ENCODE measurements at places on chromosomes 7 and 10. TPM values are rescaled to one million over a fixed set of nuclear protein-coding genes. Genes with fewer than 3 reads are reported as not detected.

- DNase-seq, result no peak
- H3K36me3 ChIP-seq, result no peaks in the 10 kb centered on the region
- H3K4me3 ChIP-seq, result no peak overlapping the region
- no peak overlapping the region for H3K27ac ChIP-seq
- no peaks in the 10 kb centered on the region for H3K27me3 ChIP-seq
These were observed 365.1 kb downstream of the AUTS2 start for GRCh38 chr7:69963393-69963792.

DNA sequence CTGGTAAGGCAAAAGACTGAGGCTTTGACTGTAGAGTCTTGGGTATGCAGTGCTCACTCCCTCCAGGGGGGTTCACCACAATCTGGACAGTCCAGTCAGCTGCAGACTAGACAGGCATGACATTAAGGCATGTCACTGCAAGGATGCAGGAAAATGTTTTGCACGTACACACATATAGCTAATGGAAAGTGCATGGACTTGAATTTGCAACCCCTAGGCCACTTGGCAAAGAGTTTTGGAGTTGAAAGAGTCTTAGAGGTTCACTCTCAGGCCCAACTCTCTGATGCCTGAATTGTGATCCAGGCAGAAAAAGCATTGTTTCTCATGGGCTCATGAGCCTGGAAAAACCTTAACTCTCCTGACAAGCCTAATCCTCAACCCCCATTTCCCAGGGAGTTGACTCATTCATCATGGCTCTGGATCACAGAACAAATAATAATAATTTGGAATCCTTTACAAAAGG lies 51.9 kb downstream of the LAMB4 start:
- DNase-seq, result no peak
- no peak overlapping the region for H3K4me3 ChIP-seq
- no peaks in the 10 kb centered on the region for H3K36me3 ChIP-seq
- H3K27ac ChIP-seq, result no peak overlapping the region

ADAP1 gene
- 0.29 TPM for polyA plus RNA-seq

GRCh38 chr7:10245406-10245805 lies 728.3 kb upstream of the PHF14 start:
- DNase-seq, result no peak
- H3K36me3 ChIP-seq, result no peaks in the 10 kb centered on the region
- no peaks in the 10 kb centered on the region for H3K27me3 ChIP-seq
- no peaks in the 10 kb centered on the region for H3K4me1 ChIP-seq
- no peak overlapping the region for H3K27ac ChIP-seq

DNA sequence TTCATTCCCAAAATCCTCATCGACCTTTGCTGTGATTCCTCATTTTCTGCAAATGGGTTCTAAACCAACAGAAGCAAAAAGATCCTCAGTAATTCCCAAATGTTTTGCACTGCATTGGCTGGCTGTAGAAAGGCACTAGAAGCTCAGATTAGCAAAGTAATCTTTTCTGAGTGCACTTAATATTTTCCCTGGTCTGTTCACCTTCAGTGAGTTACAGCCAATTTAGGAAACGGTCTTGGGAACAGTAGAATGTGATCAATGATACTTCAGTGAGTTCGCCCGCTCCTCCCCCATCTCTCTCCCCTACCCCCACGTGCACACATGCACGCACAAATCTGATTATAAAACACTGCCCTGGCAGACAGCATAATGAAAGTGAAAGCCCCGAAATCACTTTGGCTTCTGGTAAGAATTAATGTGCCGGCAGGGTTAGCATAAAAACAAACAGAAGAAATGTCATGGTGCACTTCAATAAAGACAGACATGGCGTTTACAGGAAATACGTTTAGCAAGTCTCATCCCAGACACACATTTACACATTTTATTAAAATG lies 201.3 kb upstream of the CDCA7L start:
- H3K27me3 ChIP-seq, result no peaks in the 10 kb centered on the region
- no peak overlapping the region for H3K4me3 ChIP-seq
- DNase-seq, result no peak
- H3K36me3 ChIP-seq, result peaks cover 13% of the 10 kb centered on the region

DNA sequence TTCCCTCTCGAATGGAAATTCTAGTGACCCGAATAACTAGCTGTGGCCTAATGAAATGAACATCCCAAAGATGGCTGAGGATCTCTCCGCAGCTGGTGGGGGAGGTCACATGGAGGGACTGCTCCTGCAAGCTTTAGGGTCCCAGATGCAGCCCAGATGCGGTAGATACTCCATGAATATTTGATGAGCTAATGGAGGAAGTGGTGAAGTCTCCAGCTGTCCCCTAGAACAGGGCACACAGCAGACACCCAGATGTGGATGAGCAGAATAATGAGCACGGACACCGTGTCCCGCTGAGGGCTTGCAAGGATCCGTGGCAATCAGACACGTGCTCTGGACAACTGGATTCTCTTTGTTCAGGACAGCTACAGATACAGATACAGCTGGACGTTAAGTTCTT lies 59.2 kb downstream of the DENND2A start:
- H3K4me3 ChIP-seq, result no peak overlapping the region
- H3K27ac ChIP-seq, result no peak overlapping the region
- no peak for DNase-seq
- no peaks in the 10 kb centered on the region for H3K27me3 ChIP-seq

GRCh38 chr10:132926777-132927650 lies 15.4 kb downstream of the CFAP46 start:
- no peaks in the 10 kb centered on the region for H3K27me3 ChIP-seq
- H3K4me1 ChIP-seq, result no peaks in the 10 kb centered on the region
- H3K36me3 ChIP-seq, result no peaks in the 10 kb centered on the region
- H3K27ac ChIP-seq, result no peak overlapping the region
- DNase-seq, result no peak
- no peak overlapping the region for H3K4me3 ChIP-seq

- no peak overlapping the region for H3K27ac ChIP-seq
- DNase-seq, result no peak
- H3K4me3 ChIP-seq, result no peak overlapping the region
- peaks cover 9% of the 10 kb centered on the region for H3K4me1 ChIP-seq
- H3K27me3 ChIP-seq, result no peaks in the 10 kb centered on the region
These were observed 50.9 kb downstream of the SGCE start for GRCh38 chr7:94605031-94605430.

NOBOX gene
- polyA plus RNA-seq, result not detected

DNA sequence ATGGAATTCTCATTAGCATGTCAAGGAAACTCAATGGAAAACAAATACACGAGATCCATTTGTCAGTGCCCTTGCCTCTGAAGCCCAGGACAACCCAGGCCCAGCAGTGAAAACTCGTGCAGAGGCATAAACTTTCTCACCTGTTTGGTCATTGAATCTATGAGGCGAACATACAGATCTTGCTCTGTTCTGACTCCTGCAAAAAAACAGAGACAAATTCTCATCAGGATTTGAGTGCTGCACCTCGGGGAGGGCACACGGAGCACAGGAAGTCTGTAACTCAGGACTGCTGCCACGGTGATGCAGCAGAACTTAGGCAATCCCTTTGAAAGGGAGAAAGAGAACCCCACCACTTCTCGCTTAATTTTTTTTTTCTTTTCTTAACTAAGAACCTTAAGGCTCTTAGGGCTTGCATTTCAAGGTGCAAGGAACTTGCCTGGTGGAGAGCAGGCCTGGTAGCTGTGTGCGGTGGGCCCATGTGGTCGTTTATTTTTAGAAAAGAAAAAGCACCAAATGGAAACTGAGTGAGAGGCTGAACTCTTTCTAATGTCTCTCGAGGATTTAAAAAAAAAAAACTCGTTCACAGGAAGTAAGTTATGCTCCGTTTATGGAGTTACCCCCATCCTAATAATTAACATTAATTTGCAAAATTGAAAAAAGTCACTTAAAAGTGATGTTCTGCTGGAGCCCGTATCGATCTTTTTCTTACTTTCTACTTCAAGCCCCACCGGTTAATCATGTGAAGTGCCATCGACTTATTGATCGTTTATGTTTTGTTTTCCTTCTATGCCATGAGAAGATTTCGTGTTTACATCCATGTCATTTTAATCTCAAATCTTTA lies 1.8 kb downstream of the EBF3 start:
- no peaks in the 10 kb centered on the region for H3K36me3 ChIP-seq
- no peak overlapping the region for H3K27ac ChIP-seq
- H3K4me3 ChIP-seq, result no peak overlapping the region

MAT1A gene
- polyA plus RNA-seq, result 0.16 TPM

- no peak overlapping the region for H3K27ac ChIP-seq
- H3K4me3 ChIP-seq, result no peak overlapping the region
- H3K36me3 ChIP-seq, result no peaks in the 10 kb centered on the region
- no peaks in the 10 kb centered on the region for H3K27me3 ChIP-seq
- H3K4me1 ChIP-seq, result no peaks in the 10 kb centered on the region
These were observed 56.0 kb upstream of the MACROH2A2 start for GRCh38 chr10:69996611-69997010.

ZPBP gene
- polyA plus RNA-seq, result not detected

GRCh38 chr10:77939561-77940001 lies 13.0 kb upstream of the DLG5 start:
- H3K4me1 ChIP-seq, result no peaks in the 10 kb centered on the region
- no peak overlapping the region for H3K4me3 ChIP-seq
- H3K27ac ChIP-seq, result no peak overlapping the region
- H3K27me3 ChIP-seq, result no peaks in the 10 kb centered on the region

DNA sequence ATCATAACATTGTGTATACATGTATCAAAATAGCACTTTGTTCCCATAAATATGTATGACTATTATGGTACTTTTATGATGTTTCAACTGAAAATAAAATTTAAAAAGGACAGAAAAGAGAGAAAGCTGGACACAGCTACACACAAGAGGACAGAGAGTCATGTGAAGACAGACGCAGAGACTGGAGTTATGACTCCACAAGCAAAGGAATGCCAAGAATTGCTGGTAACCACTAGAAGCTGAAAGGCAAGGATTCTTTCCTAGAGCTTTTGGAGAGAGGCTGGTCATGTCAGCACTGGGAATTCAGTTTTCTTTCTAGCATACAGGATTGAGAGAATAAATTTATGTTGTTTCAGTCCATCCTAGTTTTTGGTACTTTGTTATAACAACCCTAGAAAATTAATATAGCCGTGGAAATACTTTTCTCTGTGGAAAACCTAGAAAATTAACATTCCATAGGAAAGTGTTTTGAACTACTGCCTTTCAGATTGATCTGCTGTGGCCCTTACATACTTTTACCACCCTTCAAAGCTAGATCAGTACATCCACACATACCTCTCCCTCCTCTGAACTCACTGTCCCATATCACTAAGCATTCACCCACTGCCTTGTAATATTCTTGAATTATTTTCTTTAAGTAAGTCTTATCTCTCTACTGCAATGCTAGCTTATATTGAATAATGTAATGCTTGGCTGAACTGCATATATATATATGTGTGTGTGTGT lies 575.3 kb downstream of the IPMK start:
- DNase-seq, result no peak
- H3K27me3 ChIP-seq, result no peaks in the 10 kb centered on the region
- H3K36me3 ChIP-seq, result no peaks in the 10 kb centered on the region
- H3K27ac ChIP-seq, result no peak overlapping the region

GRCh38 chr7:131255242-131255641 lies 72.4 kb upstream of the MKLN1 start:
- no peaks in the 10 kb centered on the region for H3K27me3 ChIP-seq
- H3K4me1 ChIP-seq, result no peaks in the 10 kb centered on the region
- no peak for DNase-seq
- H3K36me3 ChIP-seq, result no peaks in the 10 kb centered on the region
- H3K27ac ChIP-seq, result no peak overlapping the region

PROSER2 gene
- polyA plus RNA-seq, result 1.5 TPM

- no peaks in the 10 kb centered on the region for H3K4me1 ChIP-seq
- no peaks in the 10 kb centered on the region for H3K36me3 ChIP-seq
- H3K27ac ChIP-seq, result no peak overlapping the region
- no peak overlapping the region for H3K4me3 ChIP-seq
- no peaks in the 10 kb centered on the region for H3K27me3 ChIP-seq
These were observed 69.5 kb upstream of the ST8SIA6 start for GRCh38 chr10:17523917-17524316.

C10orf67 gene
- 0.13 TPM for polyA plus RNA-seq

RAB19 gene
- not detected for polyA plus RNA-seq

PNLIPRP3 gene
- polyA plus RNA-seq, result not detected

GPR15LG gene
- polyA plus RNA-seq, result not detected

TCF7L2 gene
- polyA plus RNA-seq, result 23.2 TPM

DNA sequence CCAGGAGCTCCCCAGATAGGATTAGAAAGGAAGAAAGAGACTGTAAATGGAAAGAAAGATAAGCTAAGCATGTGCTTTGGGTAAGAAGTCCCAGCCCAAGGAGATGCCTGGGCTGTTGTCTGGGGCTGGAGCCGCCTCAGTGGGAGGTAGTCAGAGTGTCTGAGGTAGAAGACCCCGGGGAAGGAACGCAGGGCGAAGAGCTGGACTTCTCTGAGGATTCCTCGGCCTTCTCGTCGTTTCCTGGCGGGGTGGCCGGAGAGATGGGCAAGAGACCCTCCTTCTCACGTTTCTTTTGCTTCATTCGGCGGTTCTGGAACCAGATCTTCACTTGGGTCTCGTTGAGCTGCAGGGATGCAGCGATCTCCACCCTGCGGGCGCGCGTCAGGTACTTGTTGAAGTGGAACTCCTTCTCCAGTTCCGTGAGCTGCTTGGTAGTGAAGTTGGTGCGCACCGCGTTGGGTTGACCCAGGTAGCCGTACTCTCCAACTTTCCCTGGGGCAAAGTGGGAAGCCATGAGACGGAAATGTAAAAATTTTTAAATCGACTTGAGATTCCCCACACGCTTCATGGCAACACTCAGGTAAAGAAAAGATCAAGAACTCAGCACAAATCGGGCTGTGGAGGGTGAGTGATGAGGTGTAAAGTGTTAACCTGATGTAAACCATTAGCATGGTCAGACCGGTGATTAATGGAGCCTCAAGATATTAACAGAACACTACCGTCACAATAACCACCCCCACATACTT lies 1.3 kb downstream of the HOXA1 start:
- H3K4me1 ChIP-seq, result peaks cover 22% of the 10 kb centered on the region
- no peak overlapping the region for H3K27ac ChIP-seq
- no peak overlapping the region for H3K4me3 ChIP-seq
- H3K27me3 ChIP-seq, result no peaks in the 10 kb centered on the region

DNA sequence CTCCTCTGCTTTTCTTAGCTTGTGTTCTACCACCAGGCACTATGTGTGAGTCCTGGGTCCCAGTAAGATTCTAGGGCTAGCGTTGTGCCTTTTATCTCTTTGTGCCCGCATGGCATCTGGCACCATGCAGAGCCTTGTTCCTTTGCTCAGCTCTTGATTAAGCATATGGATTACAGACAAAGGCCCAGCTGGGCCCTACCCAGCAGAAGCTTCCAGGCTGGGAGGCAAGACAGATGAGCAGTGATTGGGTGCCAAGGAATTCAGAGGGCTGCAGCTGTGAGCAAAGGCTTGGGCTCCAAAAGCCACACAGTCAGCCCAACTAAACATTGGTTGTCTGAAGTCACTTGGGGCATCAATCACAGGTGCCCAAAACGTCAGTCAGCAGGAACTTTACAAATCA lies 2.0 kb downstream of the ACSM6 start:
- no peak overlapping the region for H3K27ac ChIP-seq
- H3K36me3 ChIP-seq, result no peaks in the 10 kb centered on the region
- H3K27me3 ChIP-seq, result no peaks in the 10 kb centered on the region
- no peak for DNase-seq
- H3K4me1 ChIP-seq, result no peaks in the 10 kb centered on the region

All from adrenal gland (tissue), 19 donors.